ENCODE measurements at places on chromosomes 11 and 22.
A peak's percentile ranks its signal among the peaks of the same experiment; 100 is the strongest.

GRCh38 chr22:19823191-19823901 lies 31.3 kb downstream of the GNB1L start:
- DNase-seq, result no peak

DNA sequence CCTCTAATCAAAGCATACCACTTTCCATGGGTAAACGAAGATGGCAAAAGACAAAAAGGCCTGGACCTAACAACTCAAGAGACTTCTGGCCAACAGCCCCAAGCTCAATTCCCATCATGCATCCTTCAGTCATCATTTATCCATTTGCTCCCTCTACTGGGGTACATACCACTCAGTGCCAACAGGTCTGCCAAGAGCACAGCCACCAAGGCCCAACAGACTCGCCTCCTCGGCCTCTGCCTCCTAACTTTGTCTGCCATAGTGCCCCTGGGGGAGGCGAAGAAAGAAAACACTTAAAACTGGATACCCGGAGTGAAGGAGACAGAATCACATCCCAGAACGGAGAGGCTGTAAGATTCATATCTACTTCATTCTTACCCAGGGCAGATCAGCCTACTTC lies 1.1 kb downstream of the HYOU1 start:
- DNase-seq, result no peak

DNA sequence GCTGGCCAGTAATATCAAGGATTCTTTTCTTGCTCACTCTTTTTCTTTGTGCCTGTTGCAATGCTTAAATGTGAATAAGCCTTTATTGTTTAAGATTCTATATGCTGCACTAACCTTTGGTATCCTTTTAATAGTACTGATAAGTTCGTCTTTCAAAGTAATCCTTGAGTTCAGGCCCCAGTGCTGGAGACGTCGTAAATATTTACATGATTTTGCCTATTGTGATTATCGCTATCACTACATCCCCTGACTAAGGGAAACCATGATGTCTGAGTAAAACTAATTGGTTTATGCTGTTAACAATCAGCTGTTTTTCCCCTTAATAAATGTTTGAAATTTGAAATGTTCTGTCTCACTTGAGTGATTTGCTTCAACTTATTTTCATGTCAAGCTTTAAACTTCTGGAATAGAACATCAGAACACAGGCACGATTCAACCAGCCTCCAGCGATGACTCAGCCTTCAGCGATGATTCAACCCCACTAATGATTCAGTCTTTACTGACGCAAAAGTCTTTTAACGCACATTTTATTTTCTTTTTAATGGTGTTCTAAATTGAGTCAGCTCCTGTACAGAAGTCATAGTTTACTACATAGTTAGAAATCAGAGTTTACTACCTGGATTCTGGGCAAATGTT lies 3.9 kb downstream of the HTATIP2 start:
- DNase-seq, result no peak

DNA sequence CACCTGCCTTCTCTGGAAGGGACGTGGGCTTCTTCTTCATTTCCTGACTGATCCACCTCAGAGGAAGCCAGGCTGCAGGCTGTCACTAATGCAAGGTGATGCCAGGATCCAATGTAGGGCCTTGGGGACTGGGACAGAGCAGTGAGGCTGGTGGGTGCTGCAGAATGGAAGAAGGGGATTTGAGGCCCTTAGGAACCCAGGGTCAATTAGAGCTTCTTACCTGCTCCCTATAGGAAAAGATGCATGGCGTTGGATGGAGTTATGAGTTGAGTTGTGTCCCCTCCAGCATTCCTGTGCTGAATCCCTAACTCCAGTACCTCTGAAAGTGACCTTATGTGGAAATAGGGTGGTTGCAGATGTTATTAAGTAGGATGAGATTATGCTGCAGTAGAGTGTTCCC lies 190.4 kb downstream of the MIAT start:
- DNase-seq, result no peak

DNA sequence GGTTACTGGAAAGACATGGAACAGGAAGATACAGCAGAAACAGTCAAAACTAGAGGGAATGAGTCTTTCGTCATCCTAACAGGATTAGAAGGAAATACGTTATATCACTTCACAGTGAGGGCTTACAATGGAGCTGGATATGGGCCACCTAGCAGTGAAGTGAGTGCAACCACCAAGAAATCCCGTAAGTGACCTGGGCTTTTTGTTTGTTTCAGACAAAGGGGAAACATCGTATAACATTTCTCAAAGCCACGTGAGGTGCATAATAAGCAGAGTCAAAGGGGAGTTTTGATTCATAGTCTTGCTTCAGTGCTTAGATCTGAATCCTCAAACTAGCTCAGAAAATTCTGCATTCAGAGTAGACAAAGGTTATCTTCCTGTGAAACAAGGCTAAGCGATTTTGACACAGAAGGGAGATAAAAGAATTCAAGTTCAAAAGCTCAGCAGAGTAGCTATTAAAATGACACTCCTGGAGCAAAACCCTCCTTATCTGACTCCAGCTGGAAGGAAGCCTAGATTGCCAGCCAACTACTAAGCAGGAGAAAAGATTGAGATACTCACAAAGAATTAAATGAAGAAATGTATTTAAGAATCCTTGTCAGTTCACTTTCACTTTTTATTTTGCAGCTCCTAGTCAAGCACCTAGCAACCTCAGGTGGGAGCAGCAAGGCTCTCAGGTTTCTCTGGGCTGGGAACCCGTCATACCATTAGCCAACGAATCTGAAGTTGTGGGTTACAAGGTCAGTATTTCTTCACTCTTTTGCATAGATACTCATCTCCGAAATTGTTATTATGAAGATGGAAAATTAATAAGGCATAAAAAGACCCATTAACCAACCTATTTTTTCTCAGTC lies 346.4 kb upstream of the ARHGAP42 start:
- DNase-seq, result no peak

GRCh38 chr11:130561441-130561881 lies 113.0 kb downstream of the ADAMTS15 start:
- no peak for DNase-seq

- no peak for DNase-seq
Measured at GRCh38 chr11:100681064-100681502, 6.0 kb upstream of the ARHGAP42 start.

DNA sequence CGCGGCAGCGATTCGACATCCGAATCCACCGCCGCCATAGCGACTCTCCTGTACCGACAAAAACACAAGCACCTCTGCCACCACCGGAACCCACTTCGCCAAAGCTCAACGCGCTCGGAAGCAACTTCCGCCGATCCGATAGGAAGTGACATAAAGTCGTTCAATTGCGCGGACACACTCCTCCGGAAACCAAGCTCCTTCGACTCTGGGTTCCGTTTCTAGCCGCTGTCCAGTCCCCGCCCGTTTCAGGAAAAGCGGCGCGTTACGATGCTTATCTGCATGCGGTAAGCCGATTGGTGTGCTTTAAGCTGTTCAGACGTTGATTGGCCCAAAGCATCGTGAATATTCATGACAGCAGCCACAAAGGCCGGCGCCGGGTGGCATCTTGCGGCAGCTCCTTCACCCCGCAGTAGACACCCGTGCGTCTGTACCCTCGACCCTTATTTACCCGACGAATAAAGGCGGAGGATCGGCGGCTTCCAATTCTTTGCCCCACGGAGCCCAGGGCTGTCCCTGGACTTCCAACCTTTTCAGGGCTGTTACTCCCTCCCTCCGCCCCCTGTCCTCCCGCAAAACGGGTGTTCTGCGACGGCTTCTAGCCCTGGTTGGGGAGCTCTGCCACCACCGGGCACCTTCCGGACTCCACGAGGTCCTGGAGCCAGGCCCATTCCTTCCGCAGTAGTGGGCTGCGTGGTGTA lies at the start of gene TUT1:
Gene TUT1, minus strand, starts transcription at position 76 of the 698 bp plus-strand sequence. Its CDS starts 38 bp downstream, at position 38.
- peak; percentile 98 for DNase-seq

DNA sequence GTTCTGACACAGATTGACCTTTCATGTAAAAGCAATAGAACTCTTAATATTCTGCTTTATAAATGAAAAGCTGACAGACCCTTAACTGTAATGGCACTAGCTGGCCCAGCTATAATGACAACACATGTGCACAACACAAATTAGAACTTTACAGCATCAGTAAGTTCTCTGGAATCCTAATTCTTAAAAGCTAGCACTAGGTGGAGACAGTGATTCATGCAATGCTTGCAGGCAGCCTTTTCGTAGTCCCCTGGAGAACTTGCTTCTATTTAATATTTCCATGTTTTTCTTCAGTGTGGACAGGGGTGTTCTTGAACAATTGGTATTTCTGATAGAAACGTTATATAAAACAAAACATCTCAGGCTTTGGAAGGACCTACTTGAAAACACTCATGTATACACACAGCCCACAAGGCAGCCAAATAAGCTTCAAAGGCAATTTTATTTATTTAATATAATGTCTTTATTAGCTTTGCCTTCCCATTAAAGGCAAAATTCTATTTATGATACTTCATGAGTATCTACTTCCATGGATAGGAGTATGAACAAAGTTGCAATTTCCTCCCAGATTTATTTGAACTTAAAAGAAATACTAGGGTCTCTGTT lies 374.3 kb upstream of the MPPED2 start:
- DNase-seq, result peak; percentile 17

- no peak for DNase-seq
Measured at GRCh38 chr11:79437981-79438630, 2.7 kb downstream of the TENM4 start.

DNA sequence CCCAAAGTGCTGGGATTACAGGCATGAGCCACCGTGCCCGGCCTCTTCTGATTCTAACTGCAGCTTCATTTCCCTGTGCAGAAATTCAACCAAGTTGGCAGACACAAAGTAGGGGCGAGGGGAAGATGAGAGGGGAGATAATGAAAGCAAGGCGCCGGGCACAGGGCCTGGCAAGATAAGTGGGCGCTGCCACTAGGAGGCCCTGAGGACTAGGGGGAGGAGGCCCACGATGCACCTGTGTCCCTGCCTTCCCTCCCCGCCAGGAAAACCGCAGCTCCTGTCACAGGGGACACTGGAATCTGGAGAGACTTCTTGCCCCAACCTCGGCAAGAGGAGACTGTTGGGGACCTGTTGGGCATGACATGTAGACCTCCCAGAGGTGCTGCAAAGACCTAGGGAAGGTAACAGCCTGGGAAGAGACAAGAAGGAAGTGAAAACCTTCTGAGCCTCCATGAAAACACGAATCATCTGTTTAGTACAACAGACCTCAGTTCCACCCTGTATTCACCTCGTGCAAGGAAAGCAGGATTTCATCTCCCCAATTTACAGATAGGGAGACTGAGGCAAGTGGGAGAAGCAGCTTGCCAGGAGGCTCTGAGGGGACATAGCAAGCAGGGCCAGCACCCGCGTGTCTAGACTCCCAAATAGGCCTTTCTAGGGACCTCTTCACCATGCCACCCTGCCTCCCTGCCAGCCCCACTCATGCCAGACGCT lies 3.1 kb upstream of the LGALS1 start:
- no peak for DNase-seq

- no peak for DNase-seq
Measured at GRCh38 chr11:79617561-79617960, 176.7 kb upstream of the TENM4 start.

DNA sequence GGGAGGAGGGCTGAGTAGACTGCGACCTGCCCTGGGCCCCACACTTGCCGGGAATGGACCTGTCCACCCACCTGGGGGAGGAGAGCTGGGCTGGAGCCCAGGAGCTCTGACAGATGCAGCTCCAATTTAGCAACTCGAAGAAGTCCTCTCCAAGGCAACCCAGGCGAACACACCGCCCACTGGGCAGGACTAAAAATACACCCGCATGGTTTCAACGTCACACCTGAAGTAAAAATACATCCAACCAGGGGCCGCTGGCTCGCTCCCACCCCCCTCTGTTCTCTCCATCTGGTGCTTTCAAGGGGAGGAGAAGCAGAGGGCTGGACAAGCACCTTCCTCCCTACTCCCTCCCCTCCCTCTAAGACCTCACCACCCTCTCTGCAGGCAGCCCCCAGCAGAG lies 119.9 kb downstream of the FEZ1 start:
- DNase-seq, result peak; percentile 77

DNA sequence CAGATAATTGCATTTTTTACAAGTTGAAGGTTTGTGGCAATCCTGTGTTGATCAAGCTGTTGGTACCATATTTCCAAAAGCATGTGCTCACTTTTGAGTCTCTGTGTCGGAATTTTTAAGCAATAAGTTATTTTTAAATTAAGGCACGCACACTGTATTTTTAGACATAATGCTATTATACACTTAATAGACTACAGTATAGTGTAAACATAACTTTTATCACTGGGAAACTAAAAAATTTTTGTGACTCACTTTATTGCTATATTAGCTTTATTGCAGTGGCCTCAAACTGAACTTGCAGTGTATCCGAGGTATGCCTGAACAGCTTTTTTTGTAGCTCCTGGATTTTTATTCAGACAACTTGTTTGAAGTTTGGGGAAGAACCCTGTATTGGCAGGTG lies 31.3 kb upstream of the RRM1 start:
- DNase-seq, result no peak

DNA sequence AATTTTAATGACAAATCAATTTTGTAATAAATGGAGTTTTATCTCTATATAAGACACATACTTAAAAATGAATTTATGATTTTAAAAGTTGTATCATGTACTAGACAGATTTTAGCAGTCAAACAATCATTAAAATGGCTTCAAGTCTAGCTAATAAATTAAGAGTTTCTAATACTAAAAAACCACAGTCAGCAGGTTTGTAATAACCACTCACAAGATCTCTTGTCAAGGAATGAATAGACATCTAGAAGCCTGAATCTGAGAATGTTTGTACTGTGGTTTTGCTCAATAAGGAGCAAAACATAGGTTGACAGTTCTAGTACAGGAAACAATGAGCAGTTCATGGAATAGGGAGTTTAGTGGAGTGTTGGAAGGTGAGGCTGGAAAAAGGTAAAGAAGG lies 81.2 kb downstream of the DEUP1 start:
- DNase-seq, result no peak

- DNase-seq, result no peak
Measured at GRCh38 chr11:116037861-116038260, 533.6 kb upstream of the CADM1 start.

- no peak for DNase-seq
Measured at GRCh38 chr11:5317292-5317691, 6.8 kb downstream of the OR51B2 start.

GRCh38 chr11:32003335-32003734 lies 87.5 kb upstream of the RCN1 start:
- DNase-seq, result no peak

DNA sequence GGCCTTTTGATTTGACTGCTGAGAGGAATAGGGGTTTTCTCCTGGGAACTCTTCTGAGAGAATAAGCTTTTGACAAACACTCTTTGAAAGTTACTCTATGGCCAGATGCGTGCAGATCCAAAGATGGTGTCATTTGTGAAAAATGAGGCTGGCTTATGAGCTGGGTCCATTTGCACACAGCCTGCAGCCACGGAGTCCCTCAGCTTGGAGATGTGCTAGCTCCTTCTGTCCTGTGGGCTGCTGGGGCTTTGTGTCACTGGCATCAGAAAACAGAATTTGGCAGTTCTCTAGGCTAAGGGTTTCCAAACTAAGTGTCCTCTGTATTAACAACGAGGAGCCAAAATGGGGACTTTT lies 702.4 kb downstream of the NTM start:
- peak; percentile 44 for DNase-seq

DNA sequence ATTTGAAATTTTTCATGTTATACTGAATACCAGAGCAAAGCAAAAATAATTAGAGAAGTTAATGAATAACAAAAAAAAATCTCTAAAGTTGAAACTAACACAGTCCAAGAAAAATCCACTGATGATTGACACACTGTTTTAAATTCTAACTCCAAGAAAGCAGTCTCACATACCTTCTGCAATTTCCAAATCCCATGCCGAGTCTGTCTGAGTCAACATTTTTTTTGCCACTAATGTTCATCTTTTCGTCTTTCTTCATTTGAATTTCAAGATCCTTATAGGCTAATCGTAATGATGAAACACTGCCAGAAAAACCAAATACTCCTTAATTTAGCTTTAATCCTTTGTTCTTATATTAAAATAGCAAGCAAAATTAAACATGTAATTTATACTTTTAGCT lies 39.5 kb downstream of the ARFGAP3 start:
- DNase-seq, result no peak

GRCh38 chr11:79101656-79102055 lies 339.2 kb downstream of the TENM4 start:
- DNase-seq, result no peak

All from muscle of arm (tissue), 14 donors.